Activated CD4-positive, alpha-beta memory T cell treated with anti-CD3 and anti-CD28 coated beads for 36 hours (primary cell): ENCODE measurements at places on chromosomes 12 and 14.
A peak's percentile ranks its signal among the peaks of the same experiment; 100 is the strongest.

- H3K36me3 ChIP-seq, result no peaks in the 10 kb centered on the region
- H3K27me3 ChIP-seq, result no peaks in the 10 kb centered on the region
- DNase-seq, result no peak
- no peak overlapping the region for H3K27ac ChIP-seq
- no peaks in the 10 kb centered on the region for H3K4me1 ChIP-seq
These were observed 147.5 kb upstream of the AVPR1A start for GRCh38 chr12:63298386-63298930.

DNA sequence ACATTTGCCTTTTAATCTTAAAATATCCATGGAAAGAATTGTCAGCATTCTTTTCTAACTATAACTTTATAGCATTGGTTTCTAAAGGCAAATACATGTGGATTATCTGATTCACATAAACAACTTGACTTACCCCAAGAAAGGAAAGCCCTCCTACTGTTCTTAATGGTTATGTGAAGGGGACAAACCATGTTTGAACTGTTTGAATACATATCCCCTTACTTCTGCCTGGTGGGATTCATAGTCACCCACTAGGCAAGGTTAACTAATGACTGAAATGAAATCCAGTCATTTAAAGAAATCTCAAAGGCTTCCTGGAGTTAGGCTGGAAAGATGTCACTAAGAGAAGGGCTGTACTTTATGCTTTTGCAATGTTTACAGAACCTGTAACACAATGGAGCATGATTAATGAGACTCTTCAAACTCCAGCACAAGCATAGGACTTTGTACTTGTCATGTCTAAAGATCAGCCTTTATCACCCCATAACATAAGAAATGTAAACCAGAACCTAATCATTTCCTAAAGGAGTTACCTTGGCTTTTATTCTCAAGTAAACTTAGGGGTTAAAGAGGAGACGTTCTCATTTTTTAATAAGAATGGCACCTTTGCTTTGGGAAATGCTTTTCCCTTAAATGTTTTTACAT, 10.2 kb upstream of the FLRT2 start:
- H3K27ac ChIP-seq, result no peak overlapping the region
- no peaks in the 10 kb centered on the region for H3K4me1 ChIP-seq
- no peaks in the 10 kb centered on the region for H3K36me3 ChIP-seq
- no peak for DNase-seq
- H3K27me3 ChIP-seq, result no peaks in the 10 kb centered on the region
- no peak overlapping the region for H3K4me3 ChIP-seq

GRCh38 chr12:103139876-103140275, 182.4 kb downstream of the ASCL1 start:
- H3K4me3 ChIP-seq, result no peak overlapping the region
- H3K4me1 ChIP-seq, result no peaks in the 10 kb centered on the region
- DNase-seq, result no peak
- H3K36me3 ChIP-seq, result no peaks in the 10 kb centered on the region
- H3K27ac ChIP-seq, result no peak overlapping the region

DNA sequence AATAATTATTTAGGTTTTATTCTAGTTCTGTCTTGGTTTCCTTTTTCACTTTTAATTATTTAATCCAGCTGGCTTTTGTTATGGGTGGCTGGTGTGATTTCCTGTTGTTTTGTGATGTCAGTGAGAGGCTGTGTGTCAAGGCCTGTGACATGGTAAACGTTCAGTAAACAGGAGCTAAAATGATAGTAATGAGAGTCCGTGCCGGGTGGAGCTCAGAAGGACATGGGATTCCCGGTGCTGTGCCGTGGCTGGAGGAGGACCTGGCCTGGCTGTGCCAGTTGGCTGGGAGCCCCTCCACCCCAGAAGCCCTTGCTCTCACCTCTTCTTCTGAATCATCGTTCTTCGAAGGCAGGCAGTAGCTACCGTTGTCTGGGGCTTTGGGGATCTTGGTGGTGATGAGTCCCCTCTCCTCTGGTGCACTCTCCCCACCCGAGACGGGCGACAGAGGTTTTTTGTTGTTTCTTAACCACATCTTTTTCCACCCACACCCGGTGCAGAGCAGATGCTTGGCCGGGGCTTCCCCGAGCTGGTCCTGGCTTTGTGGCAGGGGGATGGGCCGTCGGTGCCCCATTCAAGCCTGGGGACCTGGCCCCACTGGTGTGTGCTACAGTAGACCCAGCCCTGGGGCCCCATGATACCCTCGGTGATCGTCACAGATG, 29.1 kb downstream of the SH2B3 start:
- H3K27me3 ChIP-seq, result no peaks in the 10 kb centered on the region
- H3K27ac ChIP-seq, result peak overlapping the region; percentile 92
- peaks cover 89% of the 10 kb centered on the region for H3K4me1 ChIP-seq
- peak; percentile 91 for DNase-seq

- peaks cover 31% of the 10 kb centered on the region for H3K4me1 ChIP-seq
- H3K27me3 ChIP-seq, result no peaks in the 10 kb centered on the region
- H3K27ac ChIP-seq, result peak overlapping the region; percentile 99
- no peak for DNase-seq
These were observed 1.1 kb downstream of the PAN2 start for GRCh38 chr12:56332512-56333196.

GRCh38 chr14:67524634-67524963, 8.5 kb upstream of the PLEKHH1 start:
- no peaks in the 10 kb centered on the region for H3K36me3 ChIP-seq
- no peak overlapping the region for H3K4me3 ChIP-seq
- peaks cover 28% of the 10 kb centered on the region for H3K27me3 ChIP-seq
- no peak overlapping the region for H3K27ac ChIP-seq
- no peak for DNase-seq

GRCh38 chr14:28755198-28755815, 11.3 kb upstream of the FOXG1 start:
- no peak overlapping the region for H3K4me3 ChIP-seq
- no peak for DNase-seq
- no peak overlapping the region for H3K27ac ChIP-seq
- H3K4me1 ChIP-seq, result no peaks in the 10 kb centered on the region
- peaks cover 59% of the 10 kb centered on the region for H3K27me3 ChIP-seq
- H3K36me3 ChIP-seq, result peaks cover 8% of the 10 kb centered on the region

- no peaks in the 10 kb centered on the region for H3K36me3 ChIP-seq
- H3K4me3 ChIP-seq, result no peak overlapping the region
- peak; percentile 69 for DNase-seq
- H3K4me1 ChIP-seq, result peaks cover 3% of the 10 kb centered on the region
- H3K27ac ChIP-seq, result no peak overlapping the region
- H3K27me3 ChIP-seq, result peaks cover 30% of the 10 kb centered on the region
These were observed 211.7 kb upstream of the FKBP4 start for GRCh38 chr12:2583091-2583497.

- DNase-seq, result no peak
- no peaks in the 10 kb centered on the region for H3K36me3 ChIP-seq
- no peak overlapping the region for H3K4me3 ChIP-seq
- no peak overlapping the region for H3K27ac ChIP-seq
- H3K27me3 ChIP-seq, result no peaks in the 10 kb centered on the region
These were observed 18.3 kb downstream of the NCKAP5L start for GRCh38 chr12:49809906-49810389.

- DNase-seq, result no peak
- H3K27me3 ChIP-seq, result no peaks in the 10 kb centered on the region
- H3K4me1 ChIP-seq, result no peaks in the 10 kb centered on the region
These were observed 111.4 kb downstream of the CRACR2A start for GRCh38 chr12:3641428-3642018.

DNA sequence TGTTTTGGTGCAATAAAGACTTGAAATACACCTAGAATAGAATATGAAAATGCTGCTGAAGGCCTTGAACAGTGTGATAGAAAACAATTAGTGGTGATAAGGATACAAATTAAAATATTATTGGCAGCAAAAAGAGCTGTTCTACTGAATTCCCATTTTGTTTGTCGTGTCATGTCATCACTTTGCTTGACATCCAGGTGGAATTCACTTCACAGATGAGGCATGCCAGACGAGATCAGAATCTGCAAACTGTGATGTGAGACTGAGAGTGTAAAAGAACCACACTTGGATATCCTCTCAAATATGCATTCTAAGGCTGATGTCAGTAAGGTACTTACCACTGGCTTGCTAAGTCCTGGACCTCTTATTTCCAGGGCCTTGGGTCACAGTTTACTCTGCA, 635.1 kb upstream of the STXBP6 start:
- no peaks in the 10 kb centered on the region for H3K36me3 ChIP-seq
- H3K27ac ChIP-seq, result no peak overlapping the region
- H3K27me3 ChIP-seq, result no peaks in the 10 kb centered on the region
- DNase-seq, result no peak
- no peaks in the 10 kb centered on the region for H3K4me1 ChIP-seq

DNA sequence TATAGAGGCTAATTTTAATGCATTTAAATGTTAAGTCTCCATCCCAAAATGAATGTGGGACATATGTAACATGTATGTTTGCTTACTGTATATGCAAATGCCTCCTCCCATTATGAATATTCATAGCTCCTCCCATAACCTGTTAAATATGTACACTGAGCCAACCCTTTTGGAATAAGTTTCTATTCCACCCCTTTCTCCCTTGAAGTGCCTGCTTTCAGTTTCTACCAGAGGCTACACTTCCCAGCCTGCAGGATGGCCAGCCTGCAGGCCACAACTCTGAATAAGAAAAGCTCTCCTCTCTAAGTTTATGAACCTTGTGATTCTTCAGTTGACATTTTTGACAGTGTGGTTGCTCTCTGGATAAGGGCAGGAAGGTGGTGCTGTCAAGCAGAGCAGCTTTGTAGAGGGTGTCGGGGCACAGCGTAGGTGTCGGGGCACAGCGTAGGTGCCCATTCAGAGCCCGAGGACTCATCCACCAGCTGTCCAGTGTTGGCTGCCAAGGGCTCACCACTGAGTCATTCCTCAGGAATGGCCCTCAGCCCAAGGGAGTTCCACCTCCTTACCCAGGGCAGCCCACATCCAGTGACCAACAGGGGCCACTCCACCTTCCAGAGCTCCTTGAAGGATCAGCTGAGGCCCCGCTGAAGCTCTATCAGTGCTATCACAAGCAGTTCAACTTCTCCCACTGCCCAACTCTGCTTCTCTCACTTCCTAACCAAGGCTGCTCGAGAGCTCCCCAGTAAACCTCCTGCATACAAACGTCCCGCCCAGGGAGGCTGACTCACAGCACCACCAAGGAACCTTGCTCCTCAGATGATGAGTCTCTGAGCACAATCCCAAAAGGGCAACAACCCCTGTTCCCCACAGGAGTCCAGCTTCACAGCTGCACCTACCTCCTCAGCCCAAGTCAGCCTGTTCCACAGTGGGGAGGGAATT, 31.4 kb downstream of the VWF start:
- H3K36me3 ChIP-seq, result no peaks in the 10 kb centered on the region
- H3K4me1 ChIP-seq, result no peaks in the 10 kb centered on the region
- peaks cover 22% of the 10 kb centered on the region for H3K27me3 ChIP-seq
- no peak overlapping the region for H3K27ac ChIP-seq

DNA sequence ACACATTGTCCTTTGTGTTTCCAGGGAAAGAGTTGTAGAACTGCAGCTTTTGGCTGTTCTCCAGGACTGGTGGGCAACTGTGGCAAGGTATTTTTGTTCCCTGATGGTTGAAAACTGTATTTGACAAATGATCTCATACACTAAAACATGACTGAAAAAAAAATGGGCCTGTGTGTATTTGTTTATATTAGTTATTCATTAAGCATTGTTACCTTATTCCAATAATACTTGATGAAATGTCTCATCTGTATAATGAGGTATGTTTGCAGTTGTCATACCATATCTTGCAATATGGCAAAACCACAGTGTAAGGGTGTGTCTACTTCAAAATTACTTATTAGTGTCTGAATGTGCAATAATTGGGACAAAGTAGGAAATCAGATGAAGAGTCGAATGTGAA, 479.4 kb upstream of the NOVA1 start:
- H3K4me3 ChIP-seq, result no peak overlapping the region
- H3K36me3 ChIP-seq, result no peaks in the 10 kb centered on the region
- H3K27ac ChIP-seq, result no peak overlapping the region
- H3K4me1 ChIP-seq, result no peaks in the 10 kb centered on the region
- DNase-seq, result no peak
- H3K27me3 ChIP-seq, result no peaks in the 10 kb centered on the region

- no peaks in the 10 kb centered on the region for H3K27me3 ChIP-seq
- peaks cover 44% of the 10 kb centered on the region for H3K36me3 ChIP-seq
- DNase-seq, result no peak
- H3K4me1 ChIP-seq, result peaks cover 4% of the 10 kb centered on the region
These were observed 7.5 kb upstream of the PRKAG1 start for GRCh38 chr12:49026101-49026500.

GRCh38 chr12:129594098-129594497, 309.7 kb downstream of the TMEM132D start:
- no peaks in the 10 kb centered on the region for H3K27me3 ChIP-seq
- H3K4me3 ChIP-seq, result no peak overlapping the region
- no peak for DNase-seq
- no peaks in the 10 kb centered on the region for H3K4me1 ChIP-seq
- H3K27ac ChIP-seq, result no peak overlapping the region

GRCh38 chr12:130186651-130187268, 24.5 kb downstream of the FZD10 start:
- H3K27ac ChIP-seq, result no peak overlapping the region
- H3K27me3 ChIP-seq, result no peaks in the 10 kb centered on the region
- DNase-seq, result no peak
- no peaks in the 10 kb centered on the region for H3K36me3 ChIP-seq
- H3K4me1 ChIP-seq, result no peaks in the 10 kb centered on the region
- H3K4me3 ChIP-seq, result no peak overlapping the region

GRCh38 chr12:92185052-92185451, 39.4 kb upstream of the BTG1 start:
- H3K27me3 ChIP-seq, result no peaks in the 10 kb centered on the region
- H3K36me3 ChIP-seq, result no peaks in the 10 kb centered on the region
- peak; percentile 49 for DNase-seq
- H3K4me1 ChIP-seq, result peaks cover 46% of the 10 kb centered on the region
- peak overlapping the region; percentile 47 for H3K27ac ChIP-seq

GRCh38 chr12:44059476-44059875, 223.6 kb downstream of the TMEM117 start:
- no peak overlapping the region for H3K27ac ChIP-seq
- no peaks in the 10 kb centered on the region for H3K36me3 ChIP-seq
- no peaks in the 10 kb centered on the region for H3K4me1 ChIP-seq
- H3K27me3 ChIP-seq, result no peaks in the 10 kb centered on the region

DNA sequence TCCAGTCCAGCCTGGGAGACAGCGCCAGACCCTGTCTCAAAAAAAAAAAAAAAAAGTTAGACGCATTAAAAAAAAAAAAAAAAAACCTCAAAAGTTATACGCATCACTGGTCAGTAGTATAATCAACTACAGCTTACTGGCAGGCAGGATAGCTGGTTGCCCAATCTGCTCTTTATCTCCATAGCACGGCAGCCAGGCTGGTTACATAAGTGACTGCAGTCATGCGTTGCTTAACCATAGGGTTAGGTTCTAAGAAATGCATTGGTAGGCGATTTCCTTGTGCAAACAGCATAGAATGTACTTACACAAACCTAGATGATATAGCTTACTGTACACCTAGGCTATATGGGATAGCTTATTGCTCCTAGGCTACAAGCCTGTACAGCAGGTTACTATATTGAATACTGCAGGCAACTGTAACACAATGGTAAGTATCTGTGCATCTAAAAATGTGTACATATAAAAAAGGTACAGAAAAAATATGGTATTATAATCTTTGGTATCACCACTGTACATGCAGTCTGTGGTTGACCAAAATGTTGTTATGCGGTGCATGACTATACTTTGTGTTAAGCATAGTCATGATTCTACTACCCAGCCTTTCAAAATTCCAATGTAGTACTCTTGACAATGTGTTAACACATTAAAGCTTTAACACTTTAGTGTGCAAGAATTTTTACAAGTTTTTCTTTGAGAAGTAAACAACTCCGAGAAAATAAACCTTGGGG, 8.1 kb downstream of the L2HGDH start:
- H3K27ac ChIP-seq, result no peak overlapping the region
- no peaks in the 10 kb centered on the region for H3K27me3 ChIP-seq
- DNase-seq, result no peak
- peaks cover 7% of the 10 kb centered on the region for H3K4me1 ChIP-seq
- H3K4me3 ChIP-seq, result no peak overlapping the region

- H3K4me1 ChIP-seq, result no peaks in the 10 kb centered on the region
- no peaks in the 10 kb centered on the region for H3K27me3 ChIP-seq
- no peak overlapping the region for H3K27ac ChIP-seq
- no peak overlapping the region for H3K4me3 ChIP-seq
- H3K36me3 ChIP-seq, result peaks cover under 1% of the 10 kb centered on the region
These were observed 70.6 kb downstream of the IFT43 start for GRCh38 chr14:76056128-76056527.
